ENCODE measurements at places on chromosomes 12 and 14.

DNA sequence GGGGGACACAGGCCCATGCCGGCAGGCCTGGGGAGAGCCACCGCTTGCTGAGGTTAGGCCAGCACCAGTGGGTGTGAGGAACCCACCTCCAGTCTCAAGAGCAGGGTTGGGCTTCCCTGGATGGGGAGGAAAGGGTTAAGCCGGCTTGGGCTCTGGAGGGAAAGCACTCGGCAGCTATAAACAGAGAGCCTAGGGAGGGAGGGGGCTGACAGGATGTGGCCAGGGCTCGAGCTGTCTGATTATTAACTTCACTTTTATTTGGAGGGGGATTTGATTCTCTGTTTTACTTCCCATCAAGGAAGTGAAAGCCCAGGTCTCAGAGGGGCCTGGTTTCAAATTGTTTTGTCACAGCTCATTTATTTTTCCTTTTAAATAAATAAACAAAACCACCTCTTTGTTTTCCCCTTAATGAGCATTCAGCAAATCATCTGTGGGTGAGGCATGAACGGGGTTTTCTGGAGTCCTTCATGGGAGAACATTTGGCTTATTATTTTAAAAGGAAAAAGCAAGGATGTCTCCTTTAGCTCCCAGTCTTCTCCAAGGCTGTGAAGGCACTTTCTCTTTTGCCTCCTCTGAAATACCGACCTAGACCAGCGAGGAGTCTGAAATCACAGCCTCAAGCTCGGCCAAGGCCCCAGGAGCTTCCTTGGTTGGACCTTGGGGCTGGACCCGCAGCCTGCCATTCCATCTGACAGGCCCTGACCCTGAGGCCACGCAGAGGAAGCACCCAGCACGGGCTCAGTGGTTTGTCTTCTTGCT lies 21.9 kb upstream of the ZFP36L1 start:
- DNase-seq = no peak

GRCh38 chr14:21106498-21107282 lies 5.8 kb downstream of the TMEM253 start:
- DNase-seq = peak; percentile 42

DNA sequence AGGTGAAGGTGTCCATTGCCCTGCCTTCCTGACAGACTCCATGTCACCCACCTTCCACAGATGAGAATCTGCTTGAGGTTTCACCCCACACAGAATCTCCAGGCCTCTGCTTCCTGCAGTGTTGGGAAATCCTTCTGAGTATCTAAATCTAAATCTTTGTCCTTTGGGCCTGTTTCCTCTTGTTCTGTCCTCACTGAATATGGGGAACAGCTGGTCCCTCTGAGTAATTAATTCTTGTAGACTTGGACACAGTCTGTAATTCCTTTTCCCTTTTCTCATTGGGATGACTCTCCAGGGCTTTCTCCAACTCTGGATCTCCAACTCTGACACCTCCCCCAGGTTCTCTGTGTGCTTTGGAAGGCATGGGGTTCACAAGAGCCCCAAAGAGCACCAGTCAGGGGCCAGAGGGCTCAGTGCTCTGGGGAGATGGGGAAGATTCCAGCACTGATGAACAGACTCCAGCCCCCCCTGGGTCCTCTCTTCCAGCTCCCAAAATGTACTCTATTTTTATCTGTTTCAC lies 2.3 kb upstream of the ACVRL1 start:
- no peak for DNase-seq

GRCh38 chr12:128269181-128269591 lies 2.2 kb downstream of the TMEM132C start:
- DNase-seq = no peak

DNA sequence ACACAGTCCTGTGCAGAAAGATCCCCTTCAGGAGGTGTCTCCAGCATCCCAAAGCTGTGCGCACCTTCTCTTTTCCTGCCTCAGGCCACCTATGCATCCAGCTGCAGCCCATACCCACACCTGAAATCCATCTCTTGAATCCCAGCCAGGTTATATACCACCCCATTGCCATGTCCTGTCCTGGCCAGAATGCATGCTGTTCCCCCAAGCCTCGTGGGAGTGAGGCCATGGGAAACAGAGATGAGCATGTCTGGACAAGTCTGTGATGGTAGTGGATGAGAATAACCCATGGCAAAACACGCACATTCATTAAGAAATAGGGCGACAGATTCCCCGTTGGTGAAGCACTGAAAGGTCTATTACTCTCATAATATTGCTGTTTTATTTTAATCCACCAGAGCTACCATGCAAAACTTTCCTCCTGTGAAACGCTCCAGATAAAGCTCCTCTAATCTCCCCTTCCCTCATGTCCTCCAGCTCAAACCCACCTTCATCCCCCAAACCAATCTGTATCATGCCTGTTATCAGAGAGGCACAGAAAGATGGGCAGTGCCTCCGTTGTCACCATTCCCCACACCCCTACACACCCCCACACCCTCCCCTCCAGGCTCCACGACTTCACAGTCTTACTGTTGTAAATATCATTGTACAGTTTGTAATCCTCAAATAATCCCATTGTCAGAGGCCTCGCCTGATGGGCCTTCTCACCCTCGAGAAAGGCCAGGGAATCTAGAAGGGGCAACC lies 97.5 kb upstream of the FKBP4 start:
- no peak for DNase-seq

DNA sequence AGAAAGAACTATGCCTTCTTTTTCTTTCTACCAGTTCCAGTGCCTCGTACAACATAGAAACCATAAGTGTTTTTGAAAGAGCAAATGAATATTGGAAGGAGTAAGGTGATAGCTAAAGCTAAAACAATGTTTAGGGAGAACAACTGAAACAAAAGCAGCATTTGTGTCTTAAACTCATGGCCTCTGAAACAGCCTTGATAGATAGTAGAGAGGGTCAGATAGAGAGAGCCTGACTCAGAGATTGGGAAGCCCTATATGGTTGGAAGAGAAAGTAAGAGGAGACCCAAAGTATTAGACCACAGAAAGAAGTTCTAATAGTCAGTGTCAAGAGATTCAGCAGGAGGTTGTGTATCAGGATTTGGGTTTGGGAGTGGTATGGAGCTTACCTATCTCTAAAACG lies 79.6 kb upstream of the IFNG-AS1 start:
- no peak for DNase-seq

DNA sequence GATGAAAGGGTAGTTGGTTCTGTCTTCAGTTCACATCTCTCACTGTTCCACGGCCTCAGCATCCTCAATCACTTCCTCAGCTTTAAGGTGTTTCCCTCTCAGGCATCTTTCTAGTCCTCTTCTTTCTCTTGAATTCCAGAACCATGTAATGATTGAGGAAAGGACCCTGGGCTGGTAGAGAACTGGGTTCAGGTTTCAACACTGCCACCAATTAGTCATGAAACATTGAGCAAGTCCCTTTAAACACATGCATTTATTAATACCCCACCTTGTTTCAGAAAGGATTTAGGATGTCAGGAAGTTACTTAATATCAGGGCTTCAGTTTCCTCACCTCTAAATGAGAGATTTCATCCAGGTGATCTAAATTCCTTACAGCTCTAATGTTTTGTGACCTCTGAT lies 7.2 kb downstream of the DMAC2L start:
- no peak for DNase-seq

DNA sequence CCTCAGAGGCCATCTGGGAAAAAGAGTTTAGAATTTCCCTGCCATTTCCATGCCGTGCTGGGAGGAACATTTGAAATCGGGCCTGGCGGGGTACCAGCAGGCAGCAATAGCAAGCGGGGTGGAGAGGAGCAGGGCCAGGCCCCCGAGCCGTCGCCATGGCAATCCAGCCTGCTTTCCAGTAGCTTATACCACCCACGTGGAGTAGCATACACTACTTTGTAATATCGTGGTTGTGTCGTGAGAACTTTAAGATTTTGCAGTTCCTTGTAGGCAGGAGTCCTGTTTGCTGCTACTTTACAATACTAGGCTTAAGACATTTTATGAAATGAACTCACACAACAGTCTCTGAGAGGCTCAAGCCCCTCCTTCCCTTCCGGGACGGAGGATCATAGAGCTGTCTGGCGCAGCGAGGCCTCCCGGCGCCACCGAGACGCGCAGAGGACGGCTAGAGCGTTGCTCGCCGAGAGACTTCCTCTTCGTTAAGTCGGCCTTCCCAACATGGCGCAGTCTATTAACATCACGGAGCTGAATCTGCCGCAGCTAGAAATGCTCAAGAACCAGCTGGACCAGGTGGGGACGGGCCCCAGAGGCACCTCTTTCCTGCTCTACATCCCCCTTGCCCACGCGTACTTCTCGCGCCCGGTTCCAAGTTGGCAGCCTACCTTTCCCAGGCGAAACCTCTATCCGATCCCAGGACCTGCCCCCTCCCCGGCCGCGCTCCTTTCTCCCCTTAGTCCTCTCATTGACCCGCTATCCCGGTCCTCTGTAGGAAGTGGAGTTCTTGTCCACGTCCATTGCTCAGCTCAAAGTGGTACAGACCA lies at the start of gene PFDN5:
TSS of gene PFDN5 (plus strand) at position 473 of the 821 bp plus-strand sequence. CDS start at position 499, 26 bp downstream.
- peak; percentile 73 for DNase-seq

DNA sequence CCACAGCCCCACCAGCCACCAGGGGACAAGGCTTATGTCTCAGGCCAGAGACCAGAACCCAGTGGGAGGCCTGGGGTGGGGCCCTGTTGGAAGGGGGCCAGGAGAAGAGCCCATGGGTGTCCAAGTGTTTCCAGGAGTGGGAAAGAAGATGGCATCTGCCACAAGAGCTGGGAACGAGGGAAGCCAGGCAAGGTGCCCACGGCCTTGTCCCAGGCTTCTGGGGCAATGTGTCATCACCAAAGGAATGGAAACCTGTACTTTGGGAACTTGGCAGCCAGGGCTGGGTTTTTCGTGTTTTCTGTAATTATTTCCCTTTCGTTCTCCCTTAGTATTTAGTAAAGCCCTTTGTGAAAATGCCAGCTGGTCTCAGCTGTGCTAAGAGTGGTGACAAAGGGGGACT lies 5.3 kb upstream of the PGF start:
- no peak for DNase-seq

DNA sequence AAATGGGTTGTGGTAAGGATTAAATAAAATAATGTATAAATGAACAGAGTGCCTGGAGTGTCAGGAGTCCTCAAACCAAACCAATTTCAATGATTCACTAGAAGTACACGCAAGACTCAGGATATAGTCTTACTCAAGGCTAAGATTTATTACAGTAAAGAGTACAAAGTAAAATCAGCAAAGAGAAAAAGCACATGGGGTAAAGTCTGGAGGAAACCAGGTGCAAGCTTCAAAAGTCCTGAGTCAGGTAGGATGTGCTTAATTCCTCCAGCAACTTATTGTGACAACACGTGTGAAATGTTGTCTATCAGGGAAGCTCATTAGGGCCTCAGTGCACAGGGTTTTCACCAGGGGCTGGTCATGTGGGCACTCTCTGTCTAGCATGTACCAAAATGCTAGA lies 105.8 kb upstream of the NAP1L1 start:
- DNase-seq = no peak

DNA sequence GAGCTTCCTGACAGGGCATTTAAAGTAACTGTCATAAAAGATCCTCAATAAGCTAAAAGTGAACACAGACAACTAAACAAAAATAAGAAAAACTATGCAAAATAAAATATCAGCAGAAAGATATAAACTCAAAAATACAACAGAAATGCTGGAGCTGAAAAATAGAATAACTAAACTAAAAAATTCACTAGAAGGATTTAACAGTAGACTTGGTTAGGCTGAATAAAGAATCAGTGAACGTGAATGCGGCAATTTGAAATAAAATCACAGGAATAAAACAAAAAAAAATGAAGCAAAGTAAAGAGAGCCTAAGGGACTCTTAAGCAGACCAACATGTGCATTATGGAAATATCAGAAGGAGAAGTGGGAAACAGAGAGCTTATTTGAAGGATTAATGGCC lies 74.6 kb downstream of the EGLN3 start:
- DNase-seq = no peak

DNA sequence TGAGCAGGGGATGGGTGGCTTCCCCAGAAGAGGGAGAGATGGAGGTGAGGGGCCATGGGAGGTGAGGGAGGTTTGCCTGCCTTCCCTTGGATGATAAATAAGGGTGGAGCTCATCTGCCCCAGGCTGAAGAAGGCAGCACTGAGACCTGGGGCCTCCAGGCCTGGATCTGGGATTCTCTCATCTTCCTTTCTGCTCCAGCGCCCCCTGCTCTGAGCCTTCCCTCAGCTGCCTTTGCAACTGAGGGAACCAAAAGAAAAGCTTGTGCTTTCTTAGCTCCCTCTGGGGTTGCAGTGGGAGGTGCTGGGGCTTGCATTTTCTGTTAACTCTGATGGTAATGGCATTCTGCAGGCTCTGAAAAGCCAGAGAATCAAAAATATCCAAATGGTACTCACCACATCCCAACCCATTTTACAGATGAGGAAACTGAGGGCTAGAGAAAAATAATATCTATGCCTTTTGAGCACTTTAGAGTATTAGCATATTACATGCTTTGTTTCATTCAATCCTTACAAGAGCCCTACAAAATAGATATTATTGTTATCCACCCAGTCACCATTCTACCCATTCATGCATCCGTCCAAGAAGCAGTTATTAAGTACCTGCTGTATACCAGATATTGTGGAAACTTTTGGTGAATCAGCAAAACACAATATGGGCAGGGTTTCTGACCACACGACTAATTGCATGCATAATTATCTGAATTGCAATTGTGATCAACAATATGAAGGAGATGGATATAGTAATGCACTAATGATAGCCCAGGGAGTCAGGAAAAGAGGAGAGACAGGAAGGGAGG lies 102.2 kb downstream of the WSCD2 start:
- no peak for DNase-seq

DNA sequence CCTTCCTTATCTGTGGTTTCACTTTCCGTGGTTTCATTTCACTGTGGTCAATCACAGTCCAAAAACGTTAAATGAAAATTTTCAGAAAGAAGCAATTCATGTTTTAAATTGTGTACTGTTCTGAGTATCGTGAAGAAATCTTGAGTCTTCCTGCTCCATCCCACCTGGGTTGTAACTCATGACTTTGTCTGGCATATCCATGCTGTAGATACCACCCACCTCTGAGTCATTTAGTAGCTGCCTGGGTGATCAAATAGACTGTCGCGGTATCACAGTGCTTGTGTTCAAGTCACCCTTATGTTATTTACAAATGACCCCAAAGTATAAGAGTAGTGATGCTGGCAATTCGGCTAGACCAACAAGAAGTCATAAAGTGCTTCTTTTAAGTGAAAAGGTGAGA lies 521.2 kb downstream of the AACS start:
- DNase-seq = no peak

GRCh38 chr14:24259282-24260025 lies 3.5 kb downstream of the TGM1 start:
- no peak for DNase-seq

GRCh38 chr14:100293497-100294212 lies 12.6 kb downstream of the SLC25A29 start:
- no peak for DNase-seq

GRCh38 chr12:123488539-123489230 lies 30.7 kb downstream of the SNRNP35 start:
- DNase-seq = no peak

GRCh38 chr14:75470238-75470797 lies 42.5 kb downstream of the JDP2 start:
- DNase-seq = no peak

GRCh38 chr12:32423559-32423958 lies 24.2 kb downstream of the FGD4 start:
- DNase-seq = no peak

GRCh38 chr12:93960521-93960920 lies 187.9 kb upstream of the PLXNC1 start:
- no peak for DNase-seq

GRCh38 chr12:120950807-120951206 lies 27.5 kb upstream of the HNF1A start:
- no peak for DNase-seq

Measured in non-pigmented ciliary epithelial cell (primary cell).